ENCODE measurements at places on chromosomes 4 and X.

- H3K27me3 ChIP-seq: peaks cover 24% of the 10 kb centered on the region
- H3K27ac ChIP-seq: no peak overlapping the region
- no peaks in the 10 kb centered on the region for H3K36me3 ChIP-seq
- no peak for DNase-seq
- no peak overlapping the region for H3K4me3 ChIP-seq
Observed at GRCh38 chr4:8267077-8267476, 2.5 kb upstream of the HTRA3 start.

GRCh38 chrX:31228909-31229308, 157.1 kb upstream of the FTHL17 start:
- no peak overlapping the region for H3K4me3 ChIP-seq
- no peak overlapping the region for H3K27ac ChIP-seq
- no peaks in the 10 kb centered on the region for H3K36me3 ChIP-seq
- H3K27me3 ChIP-seq: peaks cover 2% of the 10 kb centered on the region
- no peak for DNase-seq

GRCh38 chr4:87239821-87240220, 19.4 kb upstream of the KLHL8 start:
- no peaks in the 10 kb centered on the region for H3K36me3 ChIP-seq
- H3K27ac ChIP-seq: no peak overlapping the region
- H3K27me3 ChIP-seq: no peaks in the 10 kb centered on the region
- H3K4me3 ChIP-seq: no peak overlapping the region

DNA sequence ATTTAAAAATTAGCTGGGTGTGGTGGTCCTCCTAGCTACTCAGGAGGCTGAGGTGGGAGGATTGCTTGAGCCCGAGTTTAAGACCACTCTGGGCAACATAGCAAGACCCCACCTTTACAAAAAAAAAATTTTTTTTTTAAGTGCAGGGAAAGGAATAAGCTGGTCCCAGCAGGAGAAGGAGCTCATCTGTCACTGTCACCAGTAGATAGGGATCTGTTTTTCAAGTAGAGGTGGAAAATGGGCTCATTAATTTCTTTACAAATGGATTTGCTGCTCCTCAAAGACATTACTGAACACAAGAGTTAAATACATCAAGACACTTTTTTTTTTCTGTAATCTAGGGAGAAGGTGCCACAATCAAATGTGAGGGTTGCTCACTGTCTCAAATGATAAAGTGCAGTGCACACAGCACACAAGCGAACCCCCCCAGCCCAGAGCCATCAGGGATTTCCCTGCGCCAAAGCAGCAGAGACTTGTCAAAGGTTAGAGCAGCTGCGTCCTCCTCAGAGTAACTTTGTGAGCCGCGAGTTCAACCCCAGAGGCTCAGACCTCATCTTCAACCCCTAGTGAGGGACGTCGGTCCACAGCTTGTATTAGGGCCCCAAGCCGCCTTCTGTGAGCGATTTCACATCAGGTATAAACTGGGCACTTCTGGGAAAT, 14.3 kb upstream of the MTNR1A start:
- H3K4me3 ChIP-seq: peak overlapping the region; percentile 16
- peaks cover 6% of the 10 kb centered on the region for H3K4me1 ChIP-seq
- H3K36me3 ChIP-seq: no peaks in the 10 kb centered on the region

GRCh38 chrX:45824471-45824870, 623.8 kb upstream of the DIPK2B start:
- DNase-seq: no peak
- no peaks in the 10 kb centered on the region for H3K27me3 ChIP-seq
- H3K36me3 ChIP-seq: no peaks in the 10 kb centered on the region
- H3K4me3 ChIP-seq: no peak overlapping the region
- no peaks in the 10 kb centered on the region for H3K4me1 ChIP-seq
- no peak overlapping the region for H3K27ac ChIP-seq

DNA sequence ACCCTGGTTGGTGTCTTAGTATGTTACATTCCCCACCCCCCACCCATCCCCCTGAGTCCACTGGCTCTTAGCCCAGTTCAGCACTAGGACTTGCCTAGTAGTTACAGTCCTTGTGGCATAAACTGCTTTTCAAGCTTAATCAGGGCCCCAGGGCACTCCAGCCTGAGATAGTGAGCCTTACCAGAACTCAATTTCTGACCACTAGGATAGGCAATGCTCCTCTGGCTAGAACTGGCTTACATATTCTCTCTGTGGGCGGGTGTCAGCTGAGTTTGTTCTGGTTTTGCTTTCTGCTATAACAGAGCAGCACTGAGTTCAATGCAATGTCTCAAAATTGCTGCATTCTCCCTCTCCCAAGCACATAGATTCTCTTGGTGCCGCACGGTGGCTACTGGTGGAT, 391.4 kb upstream of the DIPK2B start:
- no peak overlapping the region for H3K27ac ChIP-seq
- peaks cover 3% of the 10 kb centered on the region for H3K27me3 ChIP-seq
- H3K4me3 ChIP-seq: no peak overlapping the region
- H3K4me1 ChIP-seq: no peaks in the 10 kb centered on the region
- DNase-seq: no peak

DNA sequence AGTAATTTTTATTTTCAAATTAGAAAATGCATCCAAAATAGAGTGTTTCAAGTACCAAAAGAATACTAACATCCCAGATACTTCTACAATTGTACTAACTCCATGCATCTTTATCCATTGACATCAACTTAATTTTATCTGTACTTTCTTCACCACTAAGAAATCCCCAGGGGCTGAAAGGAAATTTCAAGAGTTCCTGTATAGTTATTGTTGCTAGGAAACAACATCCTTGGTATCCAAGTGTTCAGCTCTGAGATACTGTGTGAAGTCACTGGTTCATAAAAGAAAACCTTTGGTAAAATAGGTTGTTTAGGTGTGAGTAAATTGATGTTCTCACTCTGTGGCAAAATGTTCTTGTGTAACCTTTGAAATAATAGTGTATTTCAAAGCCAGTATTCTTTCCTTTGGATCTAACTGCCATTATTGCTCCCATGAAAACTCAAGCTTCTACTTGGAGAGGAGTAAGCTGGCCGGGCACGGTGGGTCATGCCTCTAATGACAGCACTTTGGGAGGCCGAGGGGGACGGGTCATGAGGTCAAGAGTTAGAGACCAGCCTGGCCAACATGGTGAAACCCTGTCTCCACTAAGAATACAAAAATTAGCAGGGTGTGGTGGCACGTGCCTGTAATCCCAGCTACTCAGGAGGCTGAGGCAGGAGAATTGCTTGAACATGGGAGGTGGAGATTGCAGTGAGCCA, 72.9 kb downstream of the COMMD8 start:
- no peak for DNase-seq
- H3K36me3 ChIP-seq: no peaks in the 10 kb centered on the region
- no peak overlapping the region for H3K4me3 ChIP-seq
- no peak overlapping the region for H3K27ac ChIP-seq
- H3K27me3 ChIP-seq: no peaks in the 10 kb centered on the region

GRCh38 chr4:85406185-85406584, 68.8 kb upstream of the ARHGAP24 start:
- no peaks in the 10 kb centered on the region for H3K36me3 ChIP-seq
- DNase-seq: no peak
- H3K27me3 ChIP-seq: no peaks in the 10 kb centered on the region
- H3K4me1 ChIP-seq: no peaks in the 10 kb centered on the region

DNA sequence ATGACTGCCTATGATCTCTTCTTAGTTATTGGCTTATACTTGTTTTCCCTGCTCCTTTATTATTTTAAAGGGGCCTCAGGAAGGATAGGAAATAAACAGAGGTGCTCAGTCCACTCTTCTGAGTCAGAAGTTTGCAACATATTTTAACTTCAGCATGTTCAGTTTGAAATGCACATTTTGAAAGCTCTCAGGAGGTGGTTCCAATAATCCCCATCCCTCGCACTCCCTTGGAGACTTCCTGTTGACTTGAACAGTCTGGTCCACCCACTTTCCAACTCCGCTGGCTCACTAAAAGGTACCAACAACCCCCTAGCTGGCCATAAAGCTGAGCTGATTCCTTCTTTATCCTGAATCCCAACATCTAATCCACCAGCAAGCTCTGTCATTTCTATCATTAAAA, 78.3 kb upstream of the DUSP21 start:
- H3K4me1 ChIP-seq: no peaks in the 10 kb centered on the region
- DNase-seq: no peak
- H3K36me3 ChIP-seq: no peaks in the 10 kb centered on the region
- H3K4me3 ChIP-seq: no peak overlapping the region
- peaks cover 2% of the 10 kb centered on the region for H3K27me3 ChIP-seq

DNA sequence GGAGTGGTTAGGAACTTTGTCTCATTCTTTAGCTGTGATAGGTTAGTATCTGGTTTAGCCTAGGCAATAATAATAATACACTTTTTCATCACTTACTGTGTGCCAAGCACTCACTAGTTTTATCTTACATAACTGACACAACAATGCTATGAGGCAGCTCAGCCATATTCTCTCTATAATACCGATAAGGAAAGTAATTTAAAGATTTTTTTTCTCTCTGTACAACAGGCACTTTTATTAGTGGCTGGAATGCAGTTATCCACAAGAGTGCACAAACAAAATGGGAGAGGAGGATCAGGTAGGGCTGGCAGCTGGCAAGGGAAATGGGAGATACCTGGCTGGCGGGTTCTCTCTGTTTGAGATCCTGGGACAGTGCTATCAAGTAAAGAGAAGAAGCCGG, 7.6 kb downstream of the RELL1 start:
- H3K27ac ChIP-seq: no peak overlapping the region
- no peaks in the 10 kb centered on the region for H3K27me3 ChIP-seq
- H3K4me1 ChIP-seq: no peaks in the 10 kb centered on the region
- no peaks in the 10 kb centered on the region for H3K36me3 ChIP-seq
- no peak overlapping the region for H3K4me3 ChIP-seq

- no peaks in the 10 kb centered on the region for H3K27me3 ChIP-seq
- no peak overlapping the region for H3K4me3 ChIP-seq
- H3K36me3 ChIP-seq: no peaks in the 10 kb centered on the region
- H3K27ac ChIP-seq: no peak overlapping the region
Observed at GRCh38 chrX:150643271-150643670, 49.9 kb upstream of the MTMR1 start.

DNA sequence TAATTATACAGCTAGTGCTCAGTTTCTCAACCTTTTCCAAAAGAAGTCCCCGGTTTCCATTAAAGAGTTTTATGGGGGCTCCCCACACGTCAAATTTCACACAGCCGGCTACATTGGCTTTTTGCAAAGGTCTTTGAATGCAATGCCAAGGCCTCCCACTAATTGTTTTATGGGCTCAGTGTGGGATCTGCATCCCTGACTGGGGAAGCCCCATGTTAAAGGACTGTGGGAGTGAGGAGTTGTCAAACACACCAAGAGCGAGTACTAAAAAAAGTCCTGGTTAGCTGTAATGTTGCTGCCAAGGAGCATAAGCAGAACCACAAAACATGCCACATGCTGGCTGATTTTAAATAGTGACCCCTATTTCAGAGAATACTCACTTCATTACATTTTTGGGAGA, 162.6 kb downstream of the BMPR1B start:
- no peak overlapping the region for H3K27ac ChIP-seq
- H3K27me3 ChIP-seq: no peaks in the 10 kb centered on the region
- H3K4me3 ChIP-seq: no peak overlapping the region
- no peaks in the 10 kb centered on the region for H3K4me1 ChIP-seq
- no peaks in the 10 kb centered on the region for H3K36me3 ChIP-seq
